Erythroblast (primary cell): ENCODE measurements at places on chromosomes 11 and 22.

- peak; percentile 71 for DNase-seq
Measured at GRCh38 chr11:36509201-36509639, 852 bp downstream of the TRAF6 start.

DNA sequence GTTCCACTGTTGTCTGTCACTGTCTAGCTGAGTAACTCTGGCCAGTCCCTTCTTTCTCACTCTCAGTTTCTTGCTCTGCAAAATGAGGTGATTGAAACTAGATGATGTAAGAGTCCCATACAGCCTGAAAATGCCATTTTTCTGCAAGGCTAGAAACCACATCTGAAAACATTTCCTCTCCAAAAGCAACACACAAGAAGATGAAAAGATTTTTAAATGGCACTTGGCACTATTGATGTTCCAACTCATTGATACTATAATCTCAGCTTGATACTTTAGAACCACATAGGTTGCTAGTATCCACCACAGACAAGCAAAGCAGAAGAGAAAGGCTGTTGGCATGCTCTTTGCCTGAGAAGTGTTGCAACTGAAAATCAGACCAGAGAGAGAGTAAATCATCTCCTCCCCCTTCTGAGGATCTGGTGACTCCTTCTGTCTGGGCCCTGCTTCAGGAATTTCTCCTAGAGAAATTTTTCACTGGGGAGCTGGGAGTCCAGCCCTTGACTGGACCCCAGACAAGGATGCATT, 1217.9 kb downstream of the LRRC4C start:
- no peak for DNase-seq

- DNase-seq, result no peak
Measured at GRCh38 chr22:33880986-33881385, 39.3 kb downstream of the LARGE1 start.

GRCh38 chr11:17224727-17225126, 16.9 kb upstream of the PIK3C2A start:
- DNase-seq, result no peak

DNA sequence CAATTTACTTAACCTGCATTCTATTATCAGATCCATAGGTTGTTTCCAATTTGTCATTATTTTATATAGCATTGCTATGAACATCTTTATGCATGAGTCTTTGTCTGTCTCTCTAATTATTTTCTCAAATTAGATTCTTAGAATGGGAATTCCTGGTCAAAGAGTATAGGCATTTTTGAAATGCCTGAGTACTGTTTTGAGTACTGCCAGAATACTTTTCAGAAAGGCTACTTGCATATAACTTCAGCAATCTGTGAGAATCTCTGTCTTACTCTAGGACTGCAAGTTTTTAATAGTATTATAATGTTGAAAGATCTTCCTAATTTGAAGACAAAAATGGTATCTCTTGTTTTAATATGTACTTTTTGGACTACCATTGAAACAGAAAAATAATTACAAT, 56.6 kb downstream of the KCNC1 start:
- DNase-seq, result no peak

GRCh38 chr11:66172146-66172545, 96.3 kb upstream of the RAB1B start:
- DNase-seq, result no peak

- DNase-seq, result no peak
Measured at GRCh38 chr22:47205081-47205491, 442.6 kb downstream of the TBC1D22A start.

DNA sequence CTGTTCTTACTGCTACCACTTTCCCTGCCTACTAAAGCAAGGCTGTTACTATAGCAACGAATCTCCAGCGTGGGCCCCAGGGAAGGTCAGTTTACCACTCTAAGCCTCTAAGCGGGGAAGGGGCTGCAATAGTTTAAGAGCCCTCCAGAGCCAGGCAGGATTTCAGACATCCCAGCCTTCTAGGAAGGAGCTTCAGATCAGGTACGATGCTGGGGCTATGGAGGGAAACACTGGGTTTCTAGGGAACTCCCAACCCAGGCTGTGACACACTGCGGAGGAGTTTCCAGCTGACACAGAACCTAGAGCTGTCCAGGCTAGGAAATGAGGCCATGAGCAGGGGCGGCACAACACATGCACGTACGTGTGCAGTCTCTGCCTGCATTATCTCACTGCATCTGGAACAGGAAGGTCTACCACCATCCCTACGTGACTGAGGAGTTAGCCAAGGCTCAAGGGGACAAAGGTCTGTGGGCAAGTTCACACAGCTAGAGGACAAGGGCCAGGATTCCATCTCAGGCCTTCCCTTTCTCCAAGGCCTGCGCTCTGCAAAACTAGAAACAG, 20.4 kb downstream of the HPS4 start:
- no peak for DNase-seq

GRCh38 chr11:19111809-19112208, 5.2 kb upstream of the ZDHHC13 start:
- no peak for DNase-seq

- DNase-seq, result no peak
Measured at GRCh38 chr22:35708917-35709316, 8.8 kb upstream of the APOL5 start.

DNA sequence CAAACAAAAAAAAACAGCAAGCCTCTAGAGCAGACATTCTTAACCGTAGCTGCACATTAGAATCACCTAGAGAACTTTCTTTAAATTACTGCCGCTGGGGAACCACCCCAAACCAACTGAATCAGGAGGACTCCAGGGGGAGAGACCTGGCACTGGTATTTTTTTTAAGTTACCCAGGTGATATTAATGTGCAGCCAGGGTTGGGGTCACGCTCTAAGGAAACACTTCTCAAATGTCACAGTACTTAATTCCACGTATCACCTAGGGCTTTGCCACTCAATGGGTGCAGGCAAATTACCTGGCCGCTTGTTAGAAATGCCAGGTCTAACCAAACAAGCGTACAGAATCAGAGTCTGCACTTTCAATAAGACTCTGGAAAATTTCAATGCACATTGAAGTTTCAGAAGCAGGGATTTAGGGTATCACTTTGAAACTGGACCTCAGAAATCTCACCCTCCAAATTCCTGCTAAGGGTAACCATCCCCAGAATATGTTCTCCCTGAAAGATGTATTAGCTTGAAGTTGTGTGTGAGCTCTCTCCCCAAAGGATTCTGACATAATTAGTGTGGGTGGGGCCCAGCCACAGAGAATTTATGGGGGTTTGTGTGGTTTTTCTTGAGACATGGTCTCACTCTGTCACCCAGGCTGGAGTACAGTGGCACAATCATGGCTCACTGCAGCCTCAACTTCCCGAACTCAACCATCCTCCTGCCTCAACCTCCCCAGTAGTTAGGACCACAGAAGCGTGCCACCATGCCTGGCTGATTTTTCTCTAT, 12.7 kb upstream of the ISX start:
- DNase-seq, result no peak

GRCh38 chr22:37802310-37803194, 5.2 kb upstream of the GCAT start:
- DNase-seq, result peak; percentile 74

- no peak for DNase-seq
Measured at GRCh38 chr11:128942817-128943427, at the start of gene TP53AIP1. Gene TP53AIP1 (minus strand): TSS chr11:128942871. CDS start chr11:128937818, 5,053 bp downstream.

DNA sequence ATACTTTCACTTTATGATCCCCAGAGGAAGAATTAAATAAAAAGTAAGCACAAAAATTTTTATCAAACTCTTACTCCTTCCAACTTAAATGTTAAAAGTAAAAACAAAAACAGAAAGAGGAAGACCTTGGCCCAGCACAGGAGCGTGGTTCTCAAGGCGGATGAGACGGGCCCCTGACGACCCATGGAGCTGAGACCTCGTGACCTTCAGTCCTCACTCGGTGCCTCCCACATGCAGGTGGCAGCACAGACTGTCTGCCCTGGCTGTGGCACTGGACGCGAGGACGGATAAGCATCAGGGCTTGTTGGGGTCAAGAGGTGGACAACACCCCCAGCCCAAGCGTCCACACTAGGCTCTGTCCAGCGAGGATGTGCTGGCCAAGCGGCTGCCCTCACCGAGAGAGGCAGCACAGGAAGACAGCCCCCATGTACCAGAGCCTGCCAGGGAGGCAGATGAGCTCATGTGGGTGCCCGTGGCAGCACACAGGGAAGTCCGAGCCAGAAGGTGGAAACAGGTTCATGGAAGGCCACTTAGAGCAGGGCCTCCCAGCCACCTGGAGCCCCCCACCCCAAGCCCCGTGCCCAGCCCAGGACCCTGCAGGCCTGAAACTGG, 1389.8 kb downstream of the TBC1D22A start:
- DNase-seq, result no peak

DNA sequence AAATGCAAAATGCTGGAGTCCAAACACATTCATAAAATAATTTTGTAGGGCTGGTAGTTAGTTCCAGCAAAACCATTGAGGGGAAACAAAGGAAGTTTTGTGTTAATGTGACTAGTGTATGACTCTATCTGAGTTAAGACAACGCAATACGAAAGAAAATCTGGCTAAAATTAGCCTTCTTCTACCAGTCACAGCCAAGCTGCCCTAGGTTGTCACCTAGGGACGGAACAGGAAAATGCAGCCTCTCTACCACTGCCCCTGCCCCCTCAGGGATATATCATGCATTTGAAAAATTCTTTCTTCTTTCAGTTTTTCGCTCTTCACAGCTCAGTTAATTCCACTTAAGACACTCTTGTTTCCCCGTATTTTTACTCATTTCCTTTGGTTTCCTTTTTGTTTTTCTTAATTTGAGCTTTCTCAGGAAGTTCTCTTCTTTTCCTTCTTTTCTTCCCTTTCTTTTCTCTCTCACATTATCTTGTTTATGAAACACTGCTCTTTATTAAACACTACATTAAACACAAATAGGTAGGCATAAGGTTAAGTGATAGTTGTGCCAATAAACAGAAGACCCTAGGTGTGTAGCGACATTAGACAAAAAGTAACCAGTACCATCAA, 30.6 kb downstream of the KIRREL3 start:
- no peak for DNase-seq

GRCh38 chr11:108994887-108995286, 330.0 kb downstream of the DDX10 start:
- DNase-seq, result no peak

DNA sequence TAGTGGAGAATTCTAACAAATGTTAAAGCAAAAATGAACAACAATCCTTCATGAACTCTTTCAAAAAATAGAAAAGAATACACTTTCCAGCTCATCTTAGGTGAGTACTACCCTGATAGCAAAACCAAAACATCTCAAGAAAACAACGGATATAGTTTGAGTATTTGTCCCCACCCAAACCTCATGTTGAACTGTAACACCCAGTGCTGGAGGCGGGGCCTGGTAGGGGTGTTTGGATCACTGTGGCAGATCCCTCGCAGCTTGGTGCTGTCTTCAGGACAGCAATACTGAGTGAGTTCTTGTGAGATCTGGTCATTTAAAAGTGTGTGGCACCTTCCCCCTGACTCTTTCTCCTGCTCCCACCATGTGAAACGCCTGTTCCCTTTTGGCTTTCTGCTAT, 27.0 kb downstream of the NCAPD3 start:
- DNase-seq, result no peak

DNA sequence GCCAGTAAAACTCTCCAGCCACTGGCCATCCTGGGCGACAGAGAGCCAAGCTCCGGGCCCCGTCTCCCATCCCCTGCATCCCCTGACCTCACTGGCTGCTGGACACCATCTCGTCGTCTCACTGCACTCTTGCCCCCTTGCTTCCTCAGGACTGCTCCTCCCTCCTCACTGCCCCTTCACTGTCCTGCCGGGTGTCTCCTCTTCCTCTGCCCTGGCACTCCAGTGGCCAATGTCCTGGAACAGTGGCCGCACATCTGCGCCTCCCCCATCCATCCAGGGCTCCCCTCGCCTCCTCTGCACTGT, 800.4 kb downstream of the BRD1 start:
- no peak for DNase-seq

DNA sequence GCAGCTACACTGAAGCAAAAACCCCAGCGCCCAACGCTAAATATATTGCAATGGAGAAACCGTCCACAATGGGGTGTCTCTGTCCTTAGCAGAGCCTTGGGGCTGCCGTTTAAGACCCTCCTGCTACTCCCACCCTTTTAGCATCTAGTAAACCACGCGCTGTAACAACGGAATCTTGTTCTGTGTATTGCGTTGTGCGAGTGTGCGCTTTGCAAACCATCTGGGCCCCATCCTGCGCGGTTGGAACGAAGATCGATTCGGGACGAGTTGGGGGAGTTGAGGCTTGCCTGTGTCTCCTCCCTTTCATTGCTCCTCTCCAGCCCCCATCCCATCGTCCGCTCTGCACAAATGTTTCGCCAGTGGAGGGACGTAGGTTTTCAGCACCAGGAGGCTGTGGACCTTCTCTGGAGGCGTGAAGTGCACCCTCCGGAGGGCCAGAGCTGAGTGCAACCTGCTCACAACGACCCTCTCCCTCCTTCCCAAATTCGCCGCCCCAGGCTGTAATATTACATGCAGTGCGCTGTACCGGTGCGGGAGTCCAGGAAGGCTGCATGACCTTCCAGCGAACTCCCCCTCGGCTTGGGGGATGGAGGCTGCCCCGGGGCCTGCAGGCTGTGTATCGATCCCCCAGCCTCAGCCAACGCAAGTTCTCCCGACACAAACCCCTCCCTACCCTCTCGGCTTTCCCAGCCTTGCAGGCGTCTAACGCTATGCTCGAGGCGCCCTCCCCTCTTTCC, 1.6 kb upstream of the KMT2A start:
- DNase-seq, result peak; percentile 51

DNA sequence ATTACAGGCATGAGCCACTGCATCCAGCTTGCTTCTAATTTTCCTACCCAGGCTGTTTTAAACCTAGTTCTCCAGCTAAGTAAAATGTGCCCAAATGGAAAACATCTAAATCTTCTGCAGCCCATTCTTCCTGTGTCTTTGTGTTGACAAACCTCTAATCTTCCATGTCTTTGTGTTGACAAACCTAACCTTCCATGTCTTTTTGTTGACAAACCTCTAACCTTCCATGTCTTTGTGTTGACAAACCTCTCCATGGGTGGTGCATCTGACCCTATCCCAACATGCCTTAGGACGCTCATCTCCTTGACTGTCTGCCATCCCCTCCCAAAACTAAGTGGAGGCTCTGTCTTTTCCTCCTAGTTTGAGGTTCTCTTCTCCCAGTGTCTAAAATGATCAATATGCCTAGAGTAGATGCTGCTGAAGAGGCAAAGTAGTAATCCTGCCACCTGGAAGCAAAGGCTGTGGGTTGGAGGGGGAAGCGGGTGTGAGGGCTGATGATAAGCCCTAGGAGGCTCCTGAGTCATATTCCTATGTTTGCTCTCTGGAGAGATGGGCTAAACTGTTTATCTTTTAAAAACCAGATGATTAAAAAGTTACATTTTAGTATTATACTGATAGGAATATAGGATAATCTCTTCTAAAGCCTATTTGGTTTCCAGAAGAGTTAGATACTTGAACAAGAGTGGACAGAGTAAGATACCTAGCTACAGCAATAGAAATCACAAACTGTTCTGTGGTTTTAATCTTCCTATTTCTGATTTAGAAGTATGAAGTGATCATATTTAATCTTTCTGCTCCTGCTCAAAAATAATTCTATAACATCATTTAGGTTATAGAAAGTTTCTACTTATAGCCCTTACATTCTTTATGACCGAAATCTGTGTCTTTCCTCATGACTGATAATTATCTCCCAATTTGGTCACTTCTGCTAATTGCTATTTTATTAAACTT, 7.9 kb downstream of the FEN1 start:
- peak; percentile 72 for DNase-seq

DNA sequence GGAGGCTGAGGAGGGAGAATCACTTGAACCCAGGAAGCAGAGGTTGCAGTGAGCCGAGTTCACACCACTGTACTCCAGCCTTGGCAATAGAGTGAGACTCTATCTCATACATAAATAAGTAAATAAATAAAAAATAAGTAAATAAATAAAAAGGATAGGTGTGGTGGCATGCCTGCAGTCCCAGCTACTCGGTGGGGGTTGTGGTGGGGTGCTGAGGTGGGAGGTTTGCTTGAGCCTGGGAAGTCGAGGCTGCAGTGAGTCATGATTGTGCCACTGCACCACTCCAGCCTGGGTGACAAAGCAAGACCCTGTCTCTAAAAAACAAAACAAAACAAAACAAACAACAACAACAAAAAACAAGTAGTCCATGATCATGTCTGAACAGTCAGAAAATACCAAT, 3.1 kb downstream of the LARGE2 start:
- DNase-seq, result no peak
